ENCODE measurements at places on chromosomes 11 and 22.

DNA sequence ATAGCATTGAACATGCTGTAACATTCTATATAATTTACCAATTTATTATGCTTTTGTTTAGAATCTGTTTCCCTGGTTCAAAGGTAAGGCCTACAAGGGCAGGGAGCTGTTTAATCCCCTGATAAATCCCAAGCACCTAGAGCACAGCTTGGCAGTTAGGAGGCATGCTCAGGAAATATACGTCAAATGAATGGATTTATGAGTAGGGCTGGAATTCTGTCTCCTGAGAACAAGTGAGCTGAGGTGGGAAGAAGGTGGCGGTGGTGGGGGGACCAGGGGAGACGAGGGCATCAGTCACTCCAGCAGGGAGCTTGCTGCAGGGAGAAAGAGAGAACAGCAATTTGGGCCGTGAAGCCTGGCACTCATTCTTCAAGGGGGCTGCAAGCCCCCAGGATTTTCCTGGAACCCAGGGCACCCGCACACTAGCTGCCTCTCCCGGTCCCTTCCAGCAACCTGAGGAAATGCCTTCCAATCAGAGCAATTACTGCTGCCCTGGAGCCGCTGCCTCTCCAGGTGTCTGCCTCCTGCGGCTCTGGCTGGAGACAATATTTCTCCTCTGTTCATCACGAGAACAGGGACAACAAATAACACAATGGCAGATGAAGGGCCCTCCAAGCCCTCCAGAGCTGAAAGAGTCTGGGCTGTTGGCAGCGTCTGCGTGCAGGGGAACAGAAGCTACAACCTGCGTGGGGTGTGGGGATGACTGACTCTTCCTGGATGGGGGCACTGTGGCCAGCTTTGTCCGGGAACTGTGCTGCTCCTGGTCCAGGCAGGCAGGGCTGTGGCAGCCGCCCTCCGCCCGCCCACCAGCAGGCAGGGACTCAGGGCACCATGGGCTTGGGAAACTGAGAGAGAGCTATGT, 233.4 kb downstream of the ST3GAL4 start:
- DNase-seq, result no peak

GRCh38 chr22:23033116-23033905, 37.0 kb upstream of the GNAZ start:
- DNase-seq, result no peak

DNA sequence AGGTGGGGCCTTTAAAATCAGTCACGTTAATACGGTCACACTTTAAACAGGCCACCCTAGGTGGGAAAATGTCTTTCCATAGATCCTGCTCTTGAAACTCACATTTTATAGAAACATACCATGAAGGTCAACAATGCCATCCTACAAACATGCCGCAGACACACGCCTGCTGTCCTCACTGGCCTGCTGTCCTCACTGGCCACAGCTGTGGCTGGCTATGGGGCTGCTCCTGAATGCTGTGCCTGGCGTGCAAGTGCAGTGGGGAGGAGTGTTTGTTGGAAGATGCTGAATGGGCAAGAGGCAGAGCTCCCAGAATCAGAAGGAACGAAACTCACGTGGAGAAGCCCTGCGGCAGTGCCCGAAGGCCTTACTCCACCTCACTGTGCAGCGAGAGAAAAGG, 106.2 kb upstream of the BID start:
- no peak for DNase-seq

DNA sequence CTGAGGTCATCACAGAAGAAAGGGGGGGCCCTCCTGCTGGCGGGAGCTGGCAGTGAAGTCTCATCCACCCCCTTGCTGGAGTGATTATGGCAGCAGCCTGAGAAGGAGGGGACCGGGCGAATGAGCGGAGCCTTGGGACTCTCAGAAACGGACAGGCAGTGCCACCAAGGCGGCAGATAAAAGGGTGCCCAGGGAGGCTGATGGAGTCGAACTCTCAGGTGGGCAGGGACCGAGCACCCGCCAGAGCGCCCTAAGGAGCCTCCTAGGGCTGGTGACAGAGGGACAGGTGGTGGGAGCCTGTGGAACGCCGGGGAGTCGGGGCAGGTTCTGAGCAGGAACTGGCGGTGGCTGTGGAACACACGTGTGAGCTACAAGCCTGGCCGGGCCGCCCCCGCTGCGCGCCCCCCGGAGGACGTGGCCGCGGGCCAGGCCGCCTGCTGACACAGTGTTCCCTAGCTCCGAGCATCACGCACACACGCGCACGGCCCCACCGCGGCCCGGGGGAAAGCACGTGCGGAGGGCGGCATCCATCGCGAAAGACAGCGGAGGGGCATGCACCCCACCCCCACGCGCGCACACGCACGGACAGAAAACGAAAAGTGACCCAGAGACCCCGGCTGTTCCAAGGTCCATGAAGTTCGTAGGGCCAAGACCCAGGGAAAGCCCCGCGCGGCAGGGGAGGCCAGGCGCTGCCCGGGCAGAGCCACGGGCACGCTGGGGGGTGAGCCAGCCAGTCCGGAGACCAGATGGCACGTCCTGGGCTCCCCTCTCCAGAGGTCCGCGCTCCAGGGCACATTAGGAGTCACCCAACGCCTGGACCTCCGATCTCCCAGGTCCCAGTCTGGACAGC, 1.0 kb downstream of the VWCE start:
- peak; percentile 33 for DNase-seq

GRCh38 chr22:44147821-44148574, 32.7 kb upstream of the PARVG start:
- no peak for DNase-seq

- no peak for DNase-seq
Observed at GRCh38 chr11:43925063-43925931, 17.1 kb upstream of the C11orf96 start.

- no peak for DNase-seq
Observed at GRCh38 chr11:128053981-128054931, 533.1 kb downstream of the ETS1 start.

DNA sequence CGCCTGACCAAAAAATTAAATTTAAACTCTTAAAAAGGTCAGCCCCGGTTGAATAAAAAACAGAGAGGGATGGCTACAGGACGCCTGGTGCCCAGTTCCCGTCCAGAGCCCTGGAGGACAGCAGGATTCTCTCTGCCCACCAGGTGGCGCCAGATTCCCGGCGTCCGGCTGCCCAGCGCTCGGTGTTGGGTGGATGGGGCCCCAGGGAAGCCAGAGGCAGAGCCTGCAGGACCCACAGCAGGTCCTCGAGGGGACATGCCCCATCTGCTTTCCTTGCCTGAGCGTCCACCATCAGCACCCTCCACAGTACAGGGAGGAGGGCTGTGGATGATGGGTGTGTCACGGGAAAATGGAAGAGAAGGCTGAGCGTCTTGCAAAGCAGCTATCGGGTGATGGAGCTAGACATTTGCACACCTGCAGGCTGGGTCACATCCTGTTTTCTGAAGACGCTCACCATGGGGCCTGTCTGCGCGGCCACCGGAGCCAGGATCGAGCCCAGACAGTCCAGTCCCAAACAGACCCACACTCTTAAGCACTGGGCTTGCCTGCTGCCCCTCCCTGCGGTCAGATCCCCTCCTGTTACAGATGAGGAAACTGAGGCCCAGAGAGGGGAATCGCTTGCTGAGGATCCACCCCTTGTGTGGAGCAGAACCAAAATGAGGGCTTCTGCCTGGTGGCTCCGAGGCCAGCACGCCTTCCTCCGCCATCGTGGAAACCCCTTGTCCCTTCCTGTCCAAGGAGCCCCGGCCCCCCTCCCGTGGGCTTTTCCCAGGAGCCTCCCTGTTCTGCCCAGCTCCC, 18.5 kb upstream of the CBX7 start:
- peak; percentile 74 for DNase-seq

- no peak for DNase-seq
Observed at GRCh38 chr11:66066751-66067150, 3.3 kb upstream of the PACS1 start.

DNA sequence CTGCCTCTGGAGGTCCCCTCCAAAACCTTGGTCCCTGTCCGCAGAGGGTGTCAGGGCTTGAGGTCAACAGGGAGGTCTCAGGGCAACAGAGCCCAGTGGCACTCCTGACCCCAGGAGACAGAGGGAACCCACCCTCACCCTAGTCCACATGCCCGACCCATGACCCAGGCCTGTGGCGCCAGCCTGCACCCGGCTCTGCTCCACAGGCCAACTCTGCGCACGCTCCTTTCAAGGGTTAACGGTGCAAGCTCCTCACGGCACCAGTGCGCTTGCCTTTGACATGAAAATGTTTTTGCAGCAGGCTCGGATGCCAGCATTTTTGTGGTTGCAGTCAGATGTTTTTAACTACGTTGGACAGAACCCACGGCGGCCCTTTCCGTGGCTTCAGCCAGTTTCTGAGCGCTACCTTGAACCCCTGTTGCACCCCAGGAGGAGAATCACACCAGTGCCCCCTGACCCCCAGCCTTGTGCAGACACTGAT, 68.6 kb downstream of the CDKN1C start:
- DNase-seq, result no peak

GRCh38 chr11:126810776-126811175, 189.8 kb downstream of the KIRREL3 start:
- DNase-seq, result no peak

DNA sequence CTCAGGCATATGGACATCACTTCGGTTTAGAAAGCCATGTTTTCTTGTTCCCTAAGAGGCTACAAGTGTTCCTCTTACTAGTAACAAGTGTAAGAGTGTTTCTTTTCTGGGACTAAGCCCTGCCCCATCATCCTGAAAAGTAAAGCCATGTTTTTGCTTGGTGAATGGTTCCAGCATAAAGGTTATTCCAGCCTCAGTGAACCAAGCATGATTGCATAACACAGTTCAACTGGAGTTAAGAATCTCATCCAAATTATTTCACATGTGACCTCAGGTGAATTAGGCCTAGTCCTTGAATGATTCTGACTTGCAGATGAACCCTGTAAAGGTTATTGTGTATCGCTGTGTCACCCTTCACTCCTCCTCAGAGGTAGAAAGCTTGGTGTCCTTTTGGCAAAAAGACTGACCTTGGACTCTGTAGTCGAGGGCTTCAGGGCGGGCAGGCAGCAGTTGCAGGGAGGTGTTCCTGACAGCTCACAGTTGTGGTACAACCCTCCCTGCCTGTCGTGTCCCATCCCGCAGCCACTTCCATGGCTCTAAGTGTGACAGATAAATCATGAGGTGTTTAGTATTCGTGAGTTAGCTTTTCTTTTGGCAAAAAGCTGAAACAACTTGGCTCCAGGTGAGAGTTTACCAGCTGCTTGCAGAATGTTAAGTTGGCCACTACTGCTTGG, 321.8 kb downstream of the CADM1 start:
- DNase-seq, result no peak

DNA sequence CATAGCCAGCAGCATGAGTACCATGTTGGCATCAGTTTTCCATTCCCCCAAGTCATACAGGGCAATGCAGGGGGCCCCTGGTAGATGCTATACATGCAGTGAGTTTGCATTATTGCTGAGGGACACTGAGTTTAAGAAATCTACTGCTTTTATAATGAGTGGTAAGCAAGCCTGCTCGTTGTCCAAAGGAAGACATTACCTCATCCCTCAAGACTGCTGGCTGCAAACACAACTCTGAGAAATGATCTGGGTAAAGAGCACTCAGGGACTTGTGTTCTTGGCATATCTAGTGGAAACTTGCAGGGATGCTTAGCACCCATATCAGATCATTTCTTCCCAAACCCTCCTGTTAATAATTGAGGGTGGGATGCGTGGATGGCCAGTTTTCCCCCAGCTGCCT, 77.9 kb downstream of the CWC15 start:
- no peak for DNase-seq

GRCh38 chr11:44361813-44362212, 51.9 kb upstream of the ALX4 start:
- DNase-seq, result no peak

DNA sequence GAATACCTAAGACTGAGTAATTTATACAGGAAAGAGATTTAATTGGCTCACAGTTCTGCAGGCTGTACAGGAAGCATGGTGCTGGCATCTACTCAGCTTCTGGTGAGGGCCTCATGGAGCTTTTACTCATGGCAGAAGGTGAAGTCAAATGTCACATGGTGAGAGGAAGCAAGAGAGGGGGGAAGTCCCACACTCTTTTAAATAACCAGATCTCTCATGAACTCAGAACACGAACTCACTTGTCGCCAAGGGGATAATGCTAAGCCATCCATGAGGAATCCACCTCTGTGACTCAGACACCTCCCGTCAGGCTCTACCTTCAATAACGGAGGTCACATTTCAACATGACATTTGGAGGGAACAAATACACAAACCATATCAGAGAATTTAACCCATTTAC, 42.2 kb downstream of the BIRC2 start:
- DNase-seq, result no peak

GRCh38 chr11:60922906-60923305, 1.4 kb upstream of the TMEM132A start:
- DNase-seq, result no peak

- no peak for DNase-seq
Observed at GRCh38 chr11:20477418-20478090, 90.0 kb downstream of the PRMT3 start.

GRCh38 chr11:95140397-95141033, 50.9 kb downstream of the ENDOD1 start:
- DNase-seq, result no peak

GRCh38 chr11:119607726-119608125, 121.3 kb downstream of the NECTIN1 start:
- no peak for DNase-seq

- DNase-seq, result no peak
Observed at GRCh38 chr22:23437779-23438178, 142.3 kb downstream of the IGLL1 start.

GRCh38 chr11:119166368-119167076, 2.0 kb upstream of the NLRX1 start:
- DNase-seq, result no peak

DNA sequence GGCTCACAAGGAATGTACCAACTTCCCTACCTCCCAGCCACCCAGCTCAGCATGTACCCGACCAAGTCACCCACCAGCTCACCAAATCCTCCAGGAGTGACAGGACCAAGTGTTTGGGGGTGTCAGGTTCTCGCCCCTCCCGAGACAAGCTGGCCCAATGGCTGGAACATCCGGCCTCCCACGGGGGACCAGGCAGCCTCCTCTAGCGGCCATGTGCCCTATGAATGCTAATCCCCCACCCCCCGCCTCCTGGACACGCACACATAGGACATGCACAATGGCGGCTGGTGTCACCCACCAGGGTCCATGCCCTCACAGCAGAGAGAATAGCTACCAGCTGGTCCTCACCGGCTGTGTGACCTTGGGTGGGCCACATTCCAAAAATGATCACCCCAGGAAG, 151.0 kb downstream of the MN1 start:
- no peak for DNase-seq

- DNase-seq, result no peak
Observed at GRCh38 chr11:65113361-65113756, 1.7 kb downstream of the TM7SF2 start.

DNA sequence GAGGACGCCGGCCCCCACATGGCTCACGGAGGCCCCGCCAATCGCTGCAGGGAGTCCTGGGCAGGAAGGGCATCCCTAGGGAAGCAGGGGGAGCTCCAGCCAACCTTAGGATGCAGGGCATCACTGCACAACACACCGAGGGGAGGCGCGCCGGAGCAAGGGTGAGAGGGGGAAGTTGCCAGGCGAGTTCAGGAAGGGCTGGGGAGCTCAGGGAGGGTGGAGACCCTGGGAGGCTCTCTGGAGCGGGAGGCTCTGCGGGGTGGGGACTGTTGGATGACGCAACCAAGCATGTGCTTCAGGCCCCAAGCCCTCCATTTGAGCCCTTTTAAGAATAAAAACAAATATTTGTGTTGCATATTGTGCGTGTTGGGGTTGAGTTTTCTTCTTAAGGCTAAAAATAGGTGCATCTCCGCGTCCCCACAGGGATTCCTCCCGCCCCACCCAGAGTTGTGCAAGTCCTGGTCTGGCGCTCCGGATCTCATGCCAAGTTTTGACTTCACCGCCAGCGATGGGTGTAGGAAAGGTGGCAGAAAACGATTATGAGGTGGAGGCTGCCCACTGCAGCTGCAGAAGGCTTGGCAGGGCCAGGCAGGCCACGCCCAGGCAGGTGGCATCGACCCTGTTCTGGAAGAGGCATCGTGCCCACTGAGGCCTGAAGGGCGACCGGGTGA, 65.2 kb downstream of the WNT7B start:
- DNase-seq, result no peak

Data from activated CD4-positive, alpha-beta T cell treated with anti-CD3 and anti-CD28 coated beads, Interleukin-2, amount 50 U/mL, for 24 hours (primary cell).